Thoracic aorta (tissue), 2 donors: ENCODE measurements at places on chromosomes 1 and 21. TPM values are rescaled to one million over a fixed set of nuclear protein-coding genes. Genes with fewer than 3 reads are reported as not detected.
A peak's percentile ranks its signal among the peaks of the same experiment; 100 is the strongest.

The RAB29 gene
- 23.5 TPM for total RNA-seq

DNA sequence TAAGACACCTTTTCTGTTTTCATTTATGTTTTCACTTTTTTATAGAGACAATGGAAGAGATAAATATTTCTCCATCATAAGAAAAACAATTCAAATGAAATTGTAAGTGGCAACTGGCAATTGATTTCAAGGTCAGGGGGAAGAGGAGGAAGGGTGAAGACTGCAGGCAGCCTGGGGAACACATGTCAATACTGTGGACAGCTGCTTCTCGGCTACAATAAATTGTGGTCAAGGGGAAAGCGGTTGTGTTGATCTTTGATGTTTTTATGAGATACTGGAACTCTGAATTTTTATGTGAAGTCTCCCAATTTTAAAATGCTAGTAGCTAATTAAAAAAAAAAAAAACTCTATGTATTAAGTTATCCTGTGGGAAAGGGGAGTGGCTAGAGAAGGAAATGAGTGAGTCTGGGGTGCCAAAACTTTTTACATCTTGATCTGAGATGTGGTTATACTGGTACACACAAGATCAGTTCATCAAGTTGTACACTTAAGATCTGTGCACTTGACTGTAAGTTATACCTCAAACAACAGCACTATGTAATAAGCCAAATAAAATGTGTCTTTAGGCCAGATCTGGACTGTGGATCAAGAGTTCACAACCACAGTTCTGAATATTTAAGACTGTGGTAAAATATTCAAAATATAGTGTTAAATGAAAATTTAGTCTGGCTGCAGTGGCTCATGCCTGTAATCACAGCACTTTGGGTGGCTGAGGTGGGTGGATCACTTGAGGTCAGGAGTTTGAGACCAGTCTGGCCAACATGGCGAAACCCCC lies 18.0 kb downstream of the SSX2IP start:
- no peak overlapping the region for H3K4me3 ChIP-seq
- DNase-seq: no peak
- H3K27ac ChIP-seq: no peak overlapping the region
- H3K36me3 ChIP-seq: no peaks in the 10 kb centered on the region
- no peaks in the 10 kb centered on the region for H3K27me3 ChIP-seq
- no peaks in the 10 kb centered on the region for H3K4me1 ChIP-seq

DNA sequence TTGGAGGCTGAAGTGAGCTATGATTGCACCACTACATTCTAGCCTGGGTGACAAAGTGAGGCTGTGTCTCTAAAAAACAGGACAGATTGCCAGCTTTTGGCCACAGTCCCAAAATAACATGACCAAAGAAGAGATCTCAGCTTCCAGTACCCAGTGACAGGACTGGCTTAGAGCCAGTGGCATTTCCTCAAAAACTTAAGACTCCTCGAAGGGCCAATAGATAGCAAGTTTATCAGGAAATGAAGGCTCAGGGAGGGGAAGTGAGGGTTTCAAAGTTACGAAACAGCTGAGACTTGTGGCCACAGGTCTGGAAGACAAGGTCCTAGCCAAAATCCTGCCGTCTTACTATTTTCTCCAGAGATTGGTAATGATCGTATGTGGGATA lies 6.3 kb upstream of the TMEM39B start:
- H3K27me3 ChIP-seq: no peaks in the 10 kb centered on the region
- H3K4me3 ChIP-seq: peak overlapping the region; percentile 26
- no peaks in the 10 kb centered on the region for H3K36me3 ChIP-seq

The GAS5 gene
- total RNA-seq: 120 TPM

- no peak for DNase-seq
- H3K4me1 ChIP-seq: peaks cover 18% of the 10 kb centered on the region
- peaks cover 39% of the 10 kb centered on the region for H3K36me3 ChIP-seq
- H3K4me3 ChIP-seq: no peak overlapping the region
Measured at GRCh38 chr1:223776826-223777454, 64.6 kb downstream of the CAPN2 start.

DNA sequence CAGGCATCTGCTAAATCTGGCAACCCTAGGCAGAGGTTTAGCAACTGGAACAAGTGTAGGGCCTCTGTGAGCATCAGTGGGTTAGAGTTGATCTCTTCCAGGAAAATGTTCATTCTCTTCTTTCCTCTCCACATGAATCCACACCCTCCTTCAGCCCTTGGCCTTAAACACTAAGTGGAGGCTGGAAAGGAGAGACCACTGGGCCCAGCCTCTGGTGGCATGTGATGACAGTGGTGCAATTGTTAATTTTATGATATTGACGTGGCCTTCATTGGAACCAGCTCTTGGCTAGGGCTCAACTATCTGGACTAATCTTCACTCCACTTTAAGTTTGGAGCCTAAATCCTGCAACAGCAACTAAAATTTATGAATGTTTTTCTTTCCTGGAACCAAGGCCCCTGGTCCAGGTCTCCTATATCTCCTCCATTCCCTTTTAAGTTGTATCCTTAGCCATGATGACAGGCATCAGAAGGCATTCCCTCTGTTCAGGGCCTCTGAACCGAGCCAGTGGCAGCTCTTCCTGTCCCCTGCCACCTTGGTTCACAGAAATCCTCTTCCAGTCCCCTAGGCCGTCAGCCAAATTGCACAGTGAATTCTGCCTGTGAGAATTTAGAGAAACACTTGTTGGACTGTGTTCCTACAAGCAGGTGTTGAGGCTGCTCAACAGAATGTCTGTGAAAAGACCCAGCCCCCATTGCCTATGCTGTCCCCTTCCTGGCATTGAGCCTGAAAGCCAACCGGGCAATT lies 132.2 kb downstream of the PSMG1 start:
- H3K27me3 ChIP-seq: no peaks in the 10 kb centered on the region
- no peak overlapping the region for H3K27ac ChIP-seq
- no peak for DNase-seq
- no peaks in the 10 kb centered on the region for H3K36me3 ChIP-seq
